Large intestine (tissue), 12 donors: ENCODE measurements at places on chromosomes 16 and 17.

DNA sequence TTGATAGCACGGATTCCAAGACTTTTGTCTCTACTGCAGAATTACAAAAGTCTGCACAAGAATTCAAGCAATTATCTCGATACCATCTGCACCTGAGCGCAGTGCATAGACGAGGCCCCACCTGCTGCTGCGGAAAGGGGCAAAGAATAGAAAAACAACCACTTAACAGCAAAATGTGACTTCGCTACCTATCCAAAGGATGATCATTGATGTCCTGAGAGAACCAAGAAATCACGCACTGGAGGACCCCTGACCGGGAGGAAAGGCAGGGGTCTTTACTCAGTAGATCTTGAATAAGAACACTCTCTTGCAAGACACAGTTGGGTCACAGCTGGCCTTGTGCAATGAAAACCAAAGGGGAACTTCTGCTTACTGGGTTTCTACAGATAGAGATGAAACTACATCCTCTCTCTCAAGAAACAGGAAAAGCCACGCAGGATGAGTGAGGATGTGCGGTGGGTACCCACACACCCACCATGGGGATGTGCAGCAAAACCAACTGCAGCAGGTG, 147.4 kb upstream of the RPH3AL start:
- no peak for DNase-seq

DNA sequence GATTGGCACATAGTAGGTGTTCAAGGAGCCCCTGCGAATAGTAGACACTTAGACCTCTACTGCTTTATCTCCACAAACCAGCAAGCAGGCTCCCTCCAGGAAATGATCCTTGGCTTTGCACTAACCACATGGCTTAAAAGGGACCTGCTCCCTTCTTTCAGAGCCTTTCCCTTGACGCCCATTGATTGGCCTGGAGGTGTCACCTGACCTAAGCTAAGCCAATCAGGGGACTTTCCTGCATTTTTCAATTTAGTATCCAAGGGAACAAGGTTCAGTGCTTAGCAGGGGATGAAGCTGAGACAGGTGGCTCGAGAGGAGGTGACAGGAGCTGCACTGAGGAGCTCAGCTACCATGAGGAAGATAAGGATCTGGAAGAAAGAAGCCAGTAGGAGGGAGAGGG, 52.8 kb downstream of the CLEC19A start:
- DNase-seq, result no peak

DNA sequence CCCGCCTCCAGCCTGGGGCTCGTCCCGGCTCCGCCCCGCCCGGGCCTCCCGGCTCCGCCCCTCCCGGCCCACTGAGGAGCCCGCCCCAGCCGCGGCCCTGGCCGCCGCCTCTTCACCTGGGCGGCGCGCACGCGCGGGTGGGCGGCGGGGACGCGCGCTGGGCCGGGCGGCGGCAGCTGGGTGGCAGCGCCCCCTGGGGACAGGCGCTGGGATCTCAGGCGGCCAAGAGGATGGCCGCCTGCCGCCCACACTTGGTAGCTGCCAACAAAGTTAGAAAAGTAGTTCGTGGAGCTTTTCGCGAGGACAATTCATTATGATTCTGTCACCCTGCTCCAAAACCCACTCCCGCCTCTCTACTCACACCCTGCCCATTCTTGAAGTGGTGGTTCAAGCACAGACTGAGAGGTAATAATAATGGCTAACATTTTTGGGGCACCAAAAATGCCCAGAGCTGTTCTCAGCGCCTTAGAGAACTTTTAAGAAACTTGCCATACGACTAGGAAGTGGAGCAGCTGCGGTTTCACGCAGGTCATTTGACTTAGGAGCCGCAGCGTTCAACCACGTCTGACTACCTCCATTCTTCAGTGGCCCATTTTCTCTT, 340 bp upstream of the MYO1D start:
- peak; percentile 95 for DNase-seq

DNA sequence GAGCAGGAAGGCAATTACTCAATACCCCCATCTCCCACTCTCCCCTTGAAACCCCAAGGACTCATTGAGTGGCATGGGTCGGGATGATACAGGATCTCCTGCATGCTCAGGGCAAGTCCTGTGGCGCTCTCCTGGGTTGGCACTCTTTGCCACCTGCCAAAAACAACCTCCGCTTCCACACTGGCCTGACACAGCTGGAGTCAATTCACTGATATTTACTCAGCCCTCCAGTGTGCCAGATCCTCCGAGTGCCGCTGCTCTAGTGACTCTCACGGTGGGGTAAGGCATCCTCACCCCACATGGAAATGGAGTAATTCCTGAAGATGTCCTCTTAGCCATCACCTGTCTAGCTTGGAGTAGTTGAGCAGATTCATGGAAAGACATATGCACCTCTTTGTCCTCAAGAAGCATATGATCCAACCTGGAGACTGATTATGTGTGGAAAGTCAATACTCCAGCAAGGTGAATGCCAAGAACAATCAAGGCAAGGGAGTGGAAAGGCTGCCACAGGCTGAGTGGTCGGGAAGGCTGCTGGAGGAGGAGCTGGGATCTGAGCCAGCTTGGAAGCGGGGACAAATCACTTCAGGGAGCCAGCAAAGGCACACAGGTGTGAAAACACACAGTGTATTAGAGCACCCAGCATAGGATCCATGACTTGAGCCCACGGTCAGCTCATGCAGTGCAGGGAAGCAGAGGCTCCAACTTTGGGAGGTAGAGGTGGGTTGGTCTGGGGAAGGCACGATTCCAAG, 12.6 kb upstream of the GOSR2 start:
- no peak for DNase-seq

GRCh38 chr17:65193716-65194293, 56.6 kb downstream of the RGS9 start:
- DNase-seq, result no peak

DNA sequence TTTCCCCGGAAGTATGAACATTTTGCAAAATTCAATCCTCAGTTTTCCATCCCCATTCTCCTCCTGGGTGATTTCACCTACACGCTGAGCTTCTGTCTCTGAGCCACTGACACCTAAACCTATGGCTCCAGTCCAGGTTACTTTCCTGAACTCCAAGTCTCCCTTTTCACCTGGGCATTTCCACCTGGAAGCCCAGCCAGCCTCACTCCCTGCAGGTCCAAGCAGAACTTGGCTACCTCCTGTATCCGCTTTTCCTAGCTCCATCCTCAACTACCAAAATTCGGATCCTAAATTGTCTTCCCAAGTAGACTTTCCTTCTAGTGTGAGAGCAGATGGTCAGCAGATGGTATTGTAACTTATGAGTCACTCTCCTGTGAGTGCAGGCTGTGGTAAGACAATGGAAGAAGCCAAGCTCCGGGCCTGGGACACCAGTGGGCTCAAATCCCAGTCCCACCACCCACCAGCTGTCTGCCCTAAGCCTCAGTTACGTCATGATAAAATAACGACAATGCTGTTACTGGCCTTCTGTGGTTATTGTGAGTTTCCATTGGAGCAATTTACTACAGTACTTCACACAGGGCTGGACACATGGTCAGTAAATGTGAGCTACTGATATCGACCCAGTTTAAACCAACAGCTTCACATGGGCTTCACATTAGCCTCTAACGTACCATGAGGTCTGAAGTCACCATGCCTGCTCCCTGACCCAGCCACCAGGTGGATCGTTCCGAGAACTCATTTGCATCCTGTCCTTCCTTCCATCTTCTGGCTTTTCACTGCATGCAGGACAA, 33.3 kb downstream of the PECAM1 start:
- DNase-seq, result no peak

- DNase-seq, result no peak
Measured at GRCh38 chr17:10598621-10599020, 49.2 kb upstream of the MYH2 start.

DNA sequence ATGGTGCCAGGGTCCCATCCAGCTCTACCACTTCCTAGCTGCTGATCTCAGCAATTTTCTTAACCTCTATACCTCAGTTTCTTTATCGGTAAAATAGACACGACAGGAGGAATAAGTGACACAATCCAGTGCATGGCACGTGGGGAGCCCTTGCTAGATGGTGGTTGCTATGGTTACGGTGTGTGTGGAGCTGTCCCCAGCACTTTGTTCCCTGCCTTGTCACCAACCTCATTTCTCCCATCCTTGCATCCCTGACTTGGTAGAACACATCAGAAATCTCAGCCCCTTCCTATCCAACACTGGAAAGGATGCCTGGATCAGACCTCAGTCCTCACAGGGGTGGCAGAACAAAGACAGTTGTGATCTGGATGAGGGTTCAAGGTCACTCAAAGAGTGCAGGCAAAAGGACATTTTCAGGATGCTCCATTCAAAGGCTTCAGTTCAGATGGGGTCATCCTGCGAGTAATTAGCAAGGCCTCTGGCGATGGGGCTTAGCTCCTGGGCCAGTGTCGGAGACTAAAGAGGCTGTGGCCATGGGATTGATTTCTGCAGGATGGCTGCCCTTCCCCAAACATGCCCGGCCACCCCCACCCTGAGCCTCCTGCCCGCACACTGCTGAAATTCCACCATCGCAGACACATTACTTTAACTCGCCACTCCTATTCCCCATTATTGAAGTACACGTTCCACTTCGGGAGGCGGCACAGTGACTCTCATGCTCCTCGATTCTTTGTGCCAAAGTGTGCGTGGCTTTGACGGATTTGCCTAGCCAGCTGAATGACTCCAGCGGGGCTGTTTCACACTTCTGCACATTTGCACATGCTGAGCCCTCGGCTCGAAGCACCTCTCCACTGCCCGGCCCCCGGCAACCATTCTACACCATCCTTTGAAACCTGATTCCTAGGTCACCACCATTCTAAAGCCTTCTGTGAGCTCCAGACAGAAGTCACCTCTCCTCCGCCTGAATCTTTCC, 40.3 kb downstream of the WNT3 start:
- no peak for DNase-seq

- no peak for DNase-seq
Measured at GRCh38 chr16:35210681-35211433, 1751.4 kb downstream of the TP53TG3F start.

DNA sequence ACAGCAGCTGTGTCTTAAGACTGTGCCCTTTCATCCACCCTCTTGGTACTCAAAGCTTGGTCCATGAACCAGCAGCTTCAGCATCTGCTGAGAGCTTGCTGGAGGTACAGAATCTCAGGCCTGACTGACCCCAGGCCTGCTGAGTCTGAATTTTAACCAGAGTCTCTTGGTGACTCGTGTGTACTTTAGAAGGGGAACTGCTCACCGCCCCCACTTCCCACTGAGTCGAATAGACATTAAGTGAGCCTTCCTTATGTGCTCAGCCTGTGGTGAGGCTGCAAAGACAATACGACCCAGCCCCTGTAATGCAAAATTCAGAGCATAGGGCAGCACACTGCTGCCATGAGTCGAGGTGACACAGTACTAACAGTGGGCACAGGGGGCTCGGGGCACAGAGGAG, 662.8 kb downstream of the WWOX start:
- DNase-seq, result no peak

DNA sequence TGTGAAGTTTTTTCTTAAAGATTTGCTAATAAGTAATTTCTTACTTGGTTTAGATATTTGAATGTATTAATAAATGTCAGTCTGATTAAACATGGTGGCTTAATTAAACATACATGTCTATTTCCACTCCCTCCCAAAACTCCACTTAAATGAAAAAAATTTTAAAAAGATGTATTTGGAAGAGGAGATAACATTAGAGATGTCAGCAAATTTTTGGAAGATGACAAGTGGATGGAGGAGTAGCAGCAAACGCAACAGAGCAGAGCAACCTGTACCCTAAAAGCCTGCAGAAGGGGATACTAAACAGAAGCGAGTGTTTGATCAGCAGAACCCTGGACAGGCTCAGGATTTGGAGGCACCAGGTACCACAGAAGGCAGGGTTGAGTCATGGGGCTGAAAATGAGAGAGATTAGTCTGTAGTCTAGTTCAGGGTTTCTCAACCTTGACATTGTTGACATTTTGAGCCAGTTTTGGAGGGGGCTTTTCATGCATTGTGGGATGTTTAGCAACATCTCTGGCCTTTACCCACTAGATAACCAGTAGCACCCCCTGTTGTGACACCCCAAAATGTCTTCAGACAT, 17.8 kb downstream of the LUC7L3 start:
- no peak for DNase-seq

GRCh38 chr17:4796552-4796920, 572 bp downstream of the PSMB6 start:
- no peak for DNase-seq

- no peak for DNase-seq
Measured at GRCh38 chr17:3727041-3727440, 3.3 kb downstream of the HASPIN start.

GRCh38 chr16:86878236-86879080, 300.1 kb downstream of the FOXL1 start:
- no peak for DNase-seq

- no peak for DNase-seq
Measured at GRCh38 chr16:14487579-14487978, 142.5 kb downstream of the PARN start.

DNA sequence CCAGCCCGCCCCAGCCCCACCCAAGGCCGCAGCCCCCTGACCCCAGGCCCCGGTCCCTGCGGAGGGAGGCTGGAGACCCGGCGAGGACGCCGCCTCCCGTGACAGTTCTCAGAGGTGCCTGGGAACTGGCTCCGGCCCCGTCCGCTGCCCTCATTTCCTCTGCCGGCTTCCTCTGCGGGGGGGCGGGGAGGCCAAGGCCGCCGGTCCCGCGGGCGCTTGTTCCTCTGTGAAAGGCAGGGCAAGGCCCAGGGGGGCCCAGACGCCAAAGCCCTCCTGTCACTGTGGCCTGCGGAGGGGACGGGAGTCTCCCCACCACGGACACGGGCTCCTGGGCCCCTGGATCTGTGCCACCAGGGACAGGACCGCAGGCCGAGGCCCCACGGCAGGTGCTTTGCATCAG, 5.0 kb upstream of the PVALEF start:
- no peak for DNase-seq

DNA sequence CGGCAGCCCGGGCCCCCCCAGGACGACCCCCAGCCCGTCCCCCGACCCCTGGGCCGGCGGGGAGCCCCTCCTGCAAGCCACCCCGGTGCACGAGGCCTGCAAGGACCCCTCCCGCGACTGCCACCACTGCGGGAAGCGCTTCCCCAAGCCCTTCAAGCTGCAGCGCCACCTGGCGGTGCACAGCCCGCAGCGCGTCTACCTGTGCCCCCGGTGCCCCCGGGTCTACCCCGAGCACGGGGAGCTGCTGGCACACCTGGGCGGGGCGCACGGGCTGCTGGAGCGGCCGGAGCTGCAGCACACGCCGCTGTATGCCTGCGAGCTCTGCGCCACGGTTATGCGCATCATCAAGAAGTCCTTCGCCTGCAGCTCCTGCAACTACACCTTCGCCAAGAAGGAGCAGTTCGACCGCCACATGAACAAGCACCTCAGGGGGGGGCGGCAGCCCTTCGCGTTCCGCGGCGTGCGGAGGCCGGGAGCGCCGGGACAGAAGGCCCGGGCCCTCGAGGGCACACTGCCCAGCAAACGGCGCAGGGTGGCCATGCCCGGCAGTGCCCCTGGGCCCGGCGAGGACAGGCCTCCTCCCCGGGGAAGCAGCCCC, 15.6 kb upstream of the ZFPM1 start:
- DNase-seq, result no peak

DNA sequence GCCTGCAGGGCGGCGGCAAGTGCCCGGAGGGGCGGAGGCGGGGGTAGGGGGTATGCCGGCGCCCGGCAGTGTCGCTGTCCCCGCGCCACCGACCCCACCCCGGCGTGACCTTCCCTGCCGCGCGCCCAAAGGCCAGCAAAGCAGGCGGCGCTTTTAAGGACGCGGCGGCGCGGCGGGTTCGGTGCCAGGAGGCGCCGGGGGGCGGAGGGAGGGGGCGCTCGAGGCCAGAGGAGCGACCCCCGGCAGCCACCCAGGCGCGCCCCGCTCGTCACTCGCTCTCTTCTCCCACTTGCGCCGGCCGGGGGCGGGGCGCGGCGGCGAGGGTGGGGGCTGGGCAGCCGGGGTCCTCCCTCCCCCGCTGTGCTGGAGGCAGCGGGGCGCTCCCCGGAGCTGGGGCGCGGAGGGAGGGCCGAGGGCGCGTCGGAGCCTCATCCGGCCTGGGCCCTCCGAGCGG, 8.6 kb upstream of the BAHCC1 start:
- DNase-seq, result peak; percentile 82
